ENCODE measurements at places on chromosomes 7 and 10. TPM values are rescaled to one million over a fixed set of nuclear protein-coding genes. Genes with fewer than 3 reads are reported as not detected.

- no peak overlapping the region for H3K4me3 ChIP-seq
- no peaks in the 10 kb centered on the region for H3K27me3 ChIP-seq
- no peak for DNase-seq
- H3K27ac ChIP-seq: no peak overlapping the region
- H3K36me3 ChIP-seq: no peaks in the 10 kb centered on the region
- no peaks in the 10 kb centered on the region for H3K4me1 ChIP-seq
Measured at GRCh38 chr7:93720106-93720505, 145.6 kb upstream of the CALCR start.

GRCh38 chr10:119299531-119299930, 92.2 kb downstream of the GRK5 start:
- H3K27ac ChIP-seq: peak overlapping the region; percentile 68
- peaks cover 83% of the 10 kb centered on the region for H3K4me1 ChIP-seq
- H3K36me3 ChIP-seq: no peaks in the 10 kb centered on the region
- H3K27me3 ChIP-seq: no peaks in the 10 kb centered on the region

GRCh38 chr7:24297362-24297761, 13.4 kb downstream of the NPY start:
- no peak for DNase-seq
- H3K27me3 ChIP-seq: no peaks in the 10 kb centered on the region
- no peaks in the 10 kb centered on the region for H3K36me3 ChIP-seq
- H3K4me1 ChIP-seq: no peaks in the 10 kb centered on the region
- no peak overlapping the region for H3K4me3 ChIP-seq

DNA sequence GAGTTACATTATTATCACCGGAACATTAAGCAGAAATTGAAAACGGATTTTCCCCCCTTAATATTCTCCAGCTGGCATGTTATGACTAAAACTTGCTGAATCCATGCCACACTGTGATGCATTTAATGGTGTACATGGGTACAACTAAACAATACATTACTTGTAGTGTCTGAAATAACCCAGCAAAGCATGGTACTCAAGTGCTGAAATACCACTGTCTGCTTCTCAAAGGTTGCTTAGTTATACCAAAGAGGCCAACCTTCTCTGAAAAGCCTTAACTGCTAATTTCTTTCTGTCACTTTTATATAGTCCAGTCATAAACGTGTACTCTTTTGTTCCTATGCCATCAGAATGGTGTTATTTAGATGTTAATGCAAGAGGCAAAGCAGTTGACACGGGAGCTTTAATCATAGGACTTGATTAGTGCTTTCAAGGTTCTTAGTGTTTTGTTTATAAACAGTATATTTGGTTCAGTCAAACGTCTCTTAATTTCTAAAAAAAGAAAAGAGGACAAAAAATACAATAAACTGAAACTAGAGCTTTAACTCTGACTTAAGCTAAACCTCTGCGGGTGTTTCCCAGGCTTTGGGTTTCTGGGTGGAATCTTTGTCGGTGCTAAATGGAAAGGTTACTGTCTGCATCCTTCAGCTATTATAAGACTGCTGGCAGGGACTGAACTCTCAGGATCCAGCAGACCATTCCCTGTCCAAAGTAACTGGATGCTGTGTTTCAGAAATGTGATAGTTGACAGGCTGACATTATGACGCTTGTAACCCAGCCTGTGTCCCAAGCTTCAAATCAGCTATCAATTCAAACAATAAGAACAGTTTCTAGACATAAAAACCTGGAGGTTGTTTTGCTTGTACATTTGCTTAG, 202.6 kb downstream of the PPP1R3A start:
- H3K36me3 ChIP-seq: no peaks in the 10 kb centered on the region
- H3K27ac ChIP-seq: peak overlapping the region; percentile 40
- no peak for DNase-seq
- no peak overlapping the region for H3K4me3 ChIP-seq

Gene PNPLA8
- total RNA-seq: 21.2 TPM

Gene WNT8B
- not detected for total RNA-seq

Gene TMEM213
- not detected for total RNA-seq

Gene SPDYE5
- total RNA-seq: not detected

- peak overlapping the region; percentile 95 for H3K27ac ChIP-seq
- H3K4me1 ChIP-seq: peaks cover 59% of the 10 kb centered on the region
- H3K4me3 ChIP-seq: peak overlapping the region; percentile 86
Measured at GRCh38 chr10:74825371-74826141, 844 bp upstream of the KAT6B start.

DNA sequence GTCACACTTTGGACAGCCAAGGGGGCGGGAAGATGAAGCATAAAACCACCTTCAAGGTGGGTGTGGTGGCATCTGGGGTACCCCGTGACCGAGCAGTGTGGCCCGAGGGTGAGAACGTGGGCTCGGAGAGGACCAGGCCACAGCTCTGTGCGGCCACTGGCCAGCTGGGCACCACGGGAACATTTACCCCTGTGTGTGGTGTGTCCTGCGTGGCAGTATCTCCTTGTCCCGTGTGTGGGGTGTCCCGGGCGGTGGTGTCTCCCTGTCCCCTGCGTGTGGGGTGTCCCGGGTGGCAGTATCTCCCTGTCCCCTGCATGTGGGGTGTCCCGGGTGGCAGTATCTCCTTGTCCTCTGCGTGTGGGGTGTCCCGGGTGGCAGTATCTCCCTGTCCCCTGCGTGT, 570.3 kb downstream of the DNAJB6 start:
- H3K27me3 ChIP-seq: no peaks in the 10 kb centered on the region
- no peak for DNase-seq
- H3K27ac ChIP-seq: no peak overlapping the region
- no peak overlapping the region for H3K4me3 ChIP-seq

Gene LEP
- not detected for total RNA-seq

- no peaks in the 10 kb centered on the region for H3K27me3 ChIP-seq
- H3K27ac ChIP-seq: no peak overlapping the region
- no peak for DNase-seq
Measured at GRCh38 chr7:155947051-155947450, 134.8 kb upstream of the SHH start.

GRCh38 chr10:35495521-35496119, 109.5 kb upstream of the GJD4 start:
- H3K27ac ChIP-seq: peak overlapping the region; percentile 1
- no peaks in the 10 kb centered on the region for H3K36me3 ChIP-seq
- no peak for DNase-seq
- no peak overlapping the region for H3K4me3 ChIP-seq

Gene SP8
- not detected for total RNA-seq

DNA sequence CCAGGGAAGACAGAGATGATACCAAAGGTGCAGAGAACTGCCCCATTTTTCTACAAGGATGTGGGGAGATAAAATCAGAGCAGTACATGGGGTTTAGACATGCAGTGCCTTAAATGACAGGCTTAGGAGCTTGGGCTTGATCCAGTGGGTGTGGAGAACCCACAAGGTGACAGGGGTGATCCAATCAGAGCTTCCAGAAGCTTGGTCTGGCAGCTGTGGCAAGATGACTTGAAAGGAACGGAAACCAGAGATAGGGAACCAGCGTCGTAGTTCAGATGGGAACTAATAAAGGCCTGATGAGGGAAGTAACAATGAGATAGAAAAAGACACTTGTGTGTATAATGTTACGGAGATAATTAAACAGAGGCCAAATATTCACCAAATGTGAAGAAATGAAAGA, 80.7 kb downstream of the SLC37A3 start:
- no peak for DNase-seq
- no peak overlapping the region for H3K27ac ChIP-seq
- peaks cover 16% of the 10 kb centered on the region for H3K4me1 ChIP-seq
- H3K4me3 ChIP-seq: no peak overlapping the region
- no peaks in the 10 kb centered on the region for H3K36me3 ChIP-seq
- H3K27me3 ChIP-seq: no peaks in the 10 kb centered on the region

DNA sequence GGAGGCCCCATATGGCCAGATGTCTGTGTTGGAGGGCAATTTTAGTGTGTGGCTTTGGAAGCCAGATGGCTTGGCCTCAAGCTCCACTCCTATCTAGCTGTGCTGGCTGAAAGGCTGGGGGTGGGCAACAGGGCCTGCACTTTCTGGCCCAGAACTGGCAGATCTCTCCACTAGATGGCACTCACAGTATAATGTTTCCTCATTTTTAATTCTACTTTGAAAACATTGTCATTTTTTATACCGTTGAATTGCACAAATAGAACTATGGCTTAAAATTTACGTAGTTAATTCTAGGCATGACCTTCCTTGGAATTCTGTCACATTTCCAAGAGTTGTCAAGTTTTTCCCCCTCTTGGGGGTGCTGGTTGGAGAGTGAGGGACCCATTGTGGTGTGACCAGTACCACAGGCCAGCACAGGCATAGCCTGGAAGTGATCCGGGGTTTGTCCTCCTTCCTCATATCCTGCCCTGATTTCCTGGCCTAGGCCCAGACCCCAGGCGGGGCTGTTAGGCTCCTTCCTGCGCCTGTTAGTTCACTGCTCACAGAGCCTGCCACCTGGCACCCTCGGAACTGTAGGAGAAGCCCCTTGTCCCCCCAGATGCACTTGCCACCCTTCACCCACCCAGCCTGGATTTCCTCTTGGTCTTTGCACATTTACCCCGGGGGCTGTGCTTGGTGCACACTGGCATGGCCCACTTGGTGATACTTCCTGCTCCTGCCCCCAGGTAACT, 52.8 kb downstream of the ARHGAP22 start:
- no peaks in the 10 kb centered on the region for H3K27me3 ChIP-seq
- H3K27ac ChIP-seq: no peak overlapping the region
- no peak overlapping the region for H3K4me3 ChIP-seq
- H3K4me1 ChIP-seq: peaks cover 6% of the 10 kb centered on the region
- no peak for DNase-seq

DNA sequence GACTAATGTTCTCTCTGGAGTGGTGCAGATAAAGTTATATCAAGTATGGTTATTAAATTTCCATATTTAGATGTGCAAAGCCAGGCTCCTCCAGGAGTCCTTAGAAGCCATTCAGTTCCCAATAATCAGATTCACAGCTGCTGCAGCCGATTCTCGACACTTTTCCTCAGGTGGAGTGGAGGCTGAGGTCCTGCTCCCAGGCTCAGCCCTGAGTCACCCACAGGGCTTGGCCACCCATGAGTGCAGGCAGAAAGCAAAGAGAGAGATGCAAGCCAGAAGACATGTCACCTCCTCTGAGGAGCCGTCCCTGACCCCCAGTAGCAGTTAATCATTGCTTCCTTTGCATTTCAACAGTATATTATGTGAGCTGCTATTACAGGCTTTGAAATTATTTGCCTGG, 36.3 kb upstream of the NANOS1 start:
- peak; percentile 82 for DNase-seq
- no peaks in the 10 kb centered on the region for H3K4me1 ChIP-seq
- no peak overlapping the region for H3K27ac ChIP-seq
- no peaks in the 10 kb centered on the region for H3K27me3 ChIP-seq
- no peaks in the 10 kb centered on the region for H3K36me3 ChIP-seq
- no peak overlapping the region for H3K4me3 ChIP-seq

DNA sequence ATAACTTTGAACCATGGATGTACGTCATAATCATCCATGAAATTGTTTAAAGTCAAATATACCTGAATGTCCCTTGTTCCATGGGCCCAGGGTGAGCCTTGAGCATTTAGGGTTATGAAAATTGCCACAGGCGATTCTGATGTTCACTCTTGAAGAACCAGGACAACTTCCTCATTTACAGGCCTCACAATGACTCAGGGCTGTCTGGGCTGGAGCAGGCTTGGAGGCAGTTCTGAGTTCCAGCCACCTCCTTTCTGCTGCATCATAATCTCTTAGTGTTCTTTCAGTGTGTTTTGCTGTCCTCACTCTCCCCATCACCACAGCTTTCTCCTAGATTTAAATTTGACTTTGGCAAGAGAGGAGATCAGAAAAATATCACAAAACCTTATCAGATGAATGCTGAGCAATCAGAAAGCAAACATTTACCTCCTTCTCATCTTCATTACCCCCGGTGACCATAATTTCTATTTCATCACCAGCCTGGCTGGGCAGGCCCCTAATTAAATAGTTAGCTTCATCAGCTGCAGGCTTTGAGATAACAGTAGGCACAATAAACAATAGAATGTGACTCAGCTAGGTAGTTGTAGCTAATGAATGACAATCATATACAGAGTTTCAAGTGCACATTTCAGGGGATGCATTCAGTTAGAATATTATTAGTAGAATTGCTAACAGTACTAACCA, 571.0 kb downstream of the SH2D4B start:
- no peaks in the 10 kb centered on the region for H3K4me1 ChIP-seq
- H3K27ac ChIP-seq: no peak overlapping the region
- H3K27me3 ChIP-seq: no peaks in the 10 kb centered on the region
- no peak overlapping the region for H3K4me3 ChIP-seq
- no peak for DNase-seq
- H3K36me3 ChIP-seq: no peaks in the 10 kb centered on the region

Gene RAMP3
- 30.7 TPM for total RNA-seq

GRCh38 chr7:28983396-28984190, 25.5 kb upstream of the TRIL start:
- H3K4me1 ChIP-seq: peaks cover 21% of the 10 kb centered on the region
- DNase-seq: peak; percentile 66
- H3K27ac ChIP-seq: no peak overlapping the region
- no peaks in the 10 kb centered on the region for H3K36me3 ChIP-seq
- H3K27me3 ChIP-seq: no peaks in the 10 kb centered on the region

Gene KCP
- total RNA-seq: 0.29 TPM

- H3K27ac ChIP-seq: no peak overlapping the region
- H3K4me1 ChIP-seq: peaks cover 28% of the 10 kb centered on the region
- no peaks in the 10 kb centered on the region for H3K27me3 ChIP-seq
- H3K36me3 ChIP-seq: peaks cover 10% of the 10 kb centered on the region
- no peak overlapping the region for H3K4me3 ChIP-seq
Measured at GRCh38 chr10:132702601-132703418, 83.1 kb downstream of the NKX6-2 start.

- H3K27ac ChIP-seq: no peak overlapping the region
- H3K27me3 ChIP-seq: no peaks in the 10 kb centered on the region
- DNase-seq: no peak
- H3K4me1 ChIP-seq: no peaks in the 10 kb centered on the region
- H3K4me3 ChIP-seq: no peak overlapping the region
Measured at GRCh38 chr7:157553256-157553655, 216.5 kb downstream of the DNAJB6 start.

GRCh38 chr10:61964059-61964709, 62.7 kb downstream of the ARID5B start:
- H3K27me3 ChIP-seq: no peaks in the 10 kb centered on the region
- DNase-seq: no peak
- H3K36me3 ChIP-seq: no peaks in the 10 kb centered on the region
- H3K27ac ChIP-seq: peak overlapping the region; percentile 65
- H3K4me1 ChIP-seq: peaks cover 27% of the 10 kb centered on the region

DNA sequence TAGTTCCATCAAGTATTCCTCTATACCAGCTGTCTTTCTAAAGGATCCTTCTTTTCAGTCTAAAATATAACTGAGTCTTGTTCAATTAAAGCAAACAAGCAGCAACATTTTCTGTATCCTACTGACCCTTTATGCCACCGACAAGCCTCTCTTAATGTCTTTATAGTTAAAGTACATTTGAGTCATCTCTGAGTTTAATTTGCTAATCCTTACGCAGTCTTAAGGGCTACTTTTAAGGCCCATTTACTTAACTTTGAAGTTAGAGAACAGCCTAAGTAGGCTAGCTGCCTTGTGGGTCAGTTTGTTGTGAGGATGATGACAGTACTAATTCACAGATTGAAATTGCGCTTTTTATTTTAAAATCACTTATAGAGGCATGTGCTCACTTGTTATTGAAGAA, 265.5 kb upstream of the FERD3L start:
- H3K36me3 ChIP-seq: no peaks in the 10 kb centered on the region
- no peak for DNase-seq
